ENCODE measurements at places on chromosomes 2 and 18. TPM values are rescaled to one million over a fixed set of nuclear protein-coding genes. Genes with fewer than 3 reads are reported as not detected.

The C1QL2 gene
- total RNA-seq: not detected

The DYNAP gene
- total RNA-seq: not detected

The TGFA gene
- total RNA-seq: 50.1 TPM

The BCL2 gene
- 2.5 TPM for total RNA-seq

The SLC5A7 gene
- total RNA-seq: not detected

The PIEZO2 gene
- total RNA-seq: 0.34 TPM

The TSGA10 gene
- total RNA-seq: 6.6 TPM

The NCKAP5 gene
- 0.30 TPM for total RNA-seq

The TACR1 gene
- not detected for total RNA-seq

The SLC23A3 gene
- 4.8 TPM for total RNA-seq

The BCL11A gene
- total RNA-seq: 0.71 TPM

The MTX2 gene
- 38.9 TPM for total RNA-seq

The TCF23 gene
- not detected for total RNA-seq

The RND3 gene
- 15.0 TPM for total RNA-seq

The ARHGAP15 gene
- total RNA-seq: 0.42 TPM

The CRACDL gene
- 1.1 TPM for total RNA-seq

The TYW5 gene
- 7.7 TPM for total RNA-seq

The SOWAHC gene
- total RNA-seq: 16.6 TPM

The AGAP1 gene
- total RNA-seq: 43.8 TPM

The CHRND gene
- not detected for total RNA-seq

The TRPM8 gene
- total RNA-seq: 0.39 TPM

The MAP3K19 gene
- total RNA-seq: not detected

The FIGN gene
- not detected for total RNA-seq

The PDE1A gene
- 0.12 TPM for total RNA-seq

The C2orf15 gene
- 1.9 TPM for total RNA-seq

The CCL20 gene
- total RNA-seq: 0.30 TPM

The ALPI gene
- not detected for total RNA-seq

The SULT6B1 gene
- total RNA-seq: not detected

The STK17B gene
- 16.9 TPM for total RNA-seq

The UGT1A1 gene
- not detected for total RNA-seq

The LGALSL gene
- total RNA-seq: 14.2 TPM
